ENCODE measurements at places on chromosomes 7 and 10. TPM values are rescaled to one million over a fixed set of nuclear protein-coding genes. Genes with fewer than 3 reads are reported as not detected.

HKDC1 gene
- total RNA-seq = 0.11 TPM

SPDYE2B gene
- not detected for total RNA-seq

- no peaks in the 10 kb centered on the region for H3K4me1 ChIP-seq
- peaks cover 31% of the 10 kb centered on the region for H3K27me3 ChIP-seq
- DNase-seq = no peak
Observed at GRCh38 chr10:93874309-93875031, 19.3 kb upstream of the SLC35G1 start.

GRCh38 chr10:1373287-1373686 lies 317.1 kb downstream of the WDR37 start:
- no peaks in the 10 kb centered on the region for H3K36me3 ChIP-seq
- H3K27ac ChIP-seq = no peak overlapping the region
- peaks cover 13% of the 10 kb centered on the region for H3K27me3 ChIP-seq
- H3K4me1 ChIP-seq = no peaks in the 10 kb centered on the region

- no peak overlapping the region for H3K4me3 ChIP-seq
- H3K27ac ChIP-seq = peak overlapping the region; percentile 8
- DNase-seq = no peak
- H3K27me3 ChIP-seq = no peaks in the 10 kb centered on the region
- peaks cover 88% of the 10 kb centered on the region for H3K36me3 ChIP-seq
- peaks cover 61% of the 10 kb centered on the region for H3K4me1 ChIP-seq
Observed at GRCh38 chr10:17655009-17655408, 11.1 kb downstream of the STAM start.

CDK1 gene
- total RNA-seq = 89.1 TPM

DNA sequence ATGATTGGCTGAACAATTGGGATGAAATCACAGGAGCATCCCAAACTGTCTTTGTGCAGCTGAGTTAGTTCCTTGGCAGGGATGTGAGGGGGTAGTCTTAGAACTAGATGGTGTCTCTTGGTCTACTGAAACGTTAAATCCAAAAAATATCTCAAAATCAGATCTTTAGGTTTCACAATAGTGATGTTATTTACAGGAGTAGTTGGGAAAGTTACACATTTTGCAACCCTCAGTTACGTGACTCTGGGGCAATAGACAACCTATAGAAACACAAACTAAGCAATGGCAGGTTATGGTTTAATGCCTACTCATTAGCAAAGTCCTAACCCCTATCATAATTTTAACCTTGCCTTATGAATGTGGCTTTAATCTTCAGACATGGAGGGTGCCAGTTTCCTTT lies 24.0 kb downstream of the PKD1L1 start:
- no peak overlapping the region for H3K27ac ChIP-seq
- H3K27me3 ChIP-seq = peaks cover 6% of the 10 kb centered on the region
- H3K36me3 ChIP-seq = no peaks in the 10 kb centered on the region
- no peak overlapping the region for H3K4me3 ChIP-seq
- H3K4me1 ChIP-seq = no peaks in the 10 kb centered on the region

DPP6 gene
- not detected for total RNA-seq

ATP6V0E2 gene
- total RNA-seq = 54.3 TPM

SMKR1 gene
- 4.7 TPM for total RNA-seq

Measured in activated T-helper 2 cell treated with anti-CD3 and anti-CD28 coated beads, Interferon-gamma antibody, Interleukin-2, Interleukin-4, amounts not matched to agents 10 μg/mL and 5 μg/mL and 100 μg/mL, durations not matched to agents 14 hours and 24 hours and 36 hours (primary cell).